Calu3 (cell line): ENCODE measurements at places on chromosomes 2 and 18. TPM values are rescaled to one million over a fixed set of nuclear protein-coding genes. Genes with fewer than 3 reads are reported as not detected.

DNA sequence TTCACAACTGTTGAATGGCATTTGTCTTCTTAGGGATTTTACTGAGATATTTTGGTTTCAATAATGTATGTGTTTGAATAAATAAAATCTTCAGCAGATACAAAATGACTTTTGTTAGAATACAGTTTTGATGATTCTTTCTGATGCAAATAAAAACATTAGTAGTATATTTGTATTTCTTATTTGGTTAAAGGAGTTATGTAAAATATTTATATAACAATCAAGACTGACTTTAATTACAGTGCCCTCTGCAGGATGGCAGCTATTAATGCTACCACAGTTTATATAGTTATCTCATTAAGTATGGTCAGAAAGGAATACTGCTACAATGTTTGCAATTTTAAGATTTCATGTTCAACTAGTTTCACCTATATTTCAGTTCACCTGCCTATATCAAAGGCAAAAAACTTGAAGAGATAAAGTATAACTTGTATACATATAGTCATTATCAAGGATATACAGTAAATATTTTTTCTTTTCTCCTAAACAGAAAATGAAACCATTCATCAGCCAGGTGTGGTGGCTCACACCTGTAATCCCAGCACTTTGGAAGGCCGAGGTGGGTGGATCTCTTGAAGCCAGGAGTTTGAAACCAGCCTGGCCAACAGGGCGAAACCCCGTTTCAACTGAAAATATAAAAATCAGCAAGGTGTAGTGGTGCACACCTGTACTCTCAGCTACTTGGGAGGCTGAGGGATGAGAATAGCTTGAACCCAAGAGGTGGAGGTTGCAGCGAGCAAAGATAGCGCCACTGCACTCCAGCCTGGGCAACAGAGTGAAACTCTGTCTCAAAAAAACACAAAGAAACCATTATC is 19.8 kb downstream of the ARL5A start:
- H3K27me3 ChIP-seq: no peaks in the 10 kb centered on the region
- no peak overlapping the region for H3K4me3 ChIP-seq
- no peaks in the 10 kb centered on the region for H3K36me3 ChIP-seq
- no peaks in the 10 kb centered on the region for H3K4me1 ChIP-seq

GRCh38 chr2:73128841-73129535 is 16.2 kb upstream of the RAB11FIP5 start:
- peaks cover 19% of the 10 kb centered on the region for H3K4me1 ChIP-seq
- H3K27me3 ChIP-seq: peaks cover 13% of the 10 kb centered on the region
- H3K27ac ChIP-seq: no peak overlapping the region
- DNase-seq: no peak
- no peak overlapping the region for H3K4me3 ChIP-seq
- H3K36me3 ChIP-seq: no peaks in the 10 kb centered on the region

- no peaks in the 10 kb centered on the region for H3K27me3 ChIP-seq
- peak; percentile 22 for DNase-seq
- H3K36me3 ChIP-seq: peaks cover 5% of the 10 kb centered on the region
- peak overlapping the region; percentile 82 for H3K27ac ChIP-seq
Observed at GRCh38 chr2:239264838-239265651, 135.8 kb downstream of the HDAC4 start.

GRCh38 chr2:162382278-162382677 is 38.3 kb downstream of the GCA start:
- no peaks in the 10 kb centered on the region for H3K36me3 ChIP-seq
- no peak for DNase-seq
- H3K27ac ChIP-seq: no peak overlapping the region
- no peak overlapping the region for H3K4me3 ChIP-seq
- H3K27me3 ChIP-seq: no peaks in the 10 kb centered on the region
- H3K4me1 ChIP-seq: no peaks in the 10 kb centered on the region

- H3K4me1 ChIP-seq: no peaks in the 10 kb centered on the region
- no peaks in the 10 kb centered on the region for H3K27me3 ChIP-seq
- no peak overlapping the region for H3K4me3 ChIP-seq
- H3K27ac ChIP-seq: no peak overlapping the region
- no peak for DNase-seq
Observed at GRCh38 chr18:78736015-78736690, 243.5 kb upstream of the SALL3 start.

GRCh38 chr18:70329071-70329470 is 40.2 kb downstream of the SOCS6 start:
- H3K27me3 ChIP-seq: no peaks in the 10 kb centered on the region
- H3K4me3 ChIP-seq: no peak overlapping the region
- no peak overlapping the region for H3K27ac ChIP-seq
- H3K4me1 ChIP-seq: peaks cover 14% of the 10 kb centered on the region

- H3K27me3 ChIP-seq: no peaks in the 10 kb centered on the region
- H3K36me3 ChIP-seq: no peaks in the 10 kb centered on the region
- H3K27ac ChIP-seq: no peak overlapping the region
- H3K4me1 ChIP-seq: peaks cover 22% of the 10 kb centered on the region
- no peak overlapping the region for H3K4me3 ChIP-seq
Observed at GRCh38 chr18:71336576-71337210, 1047.8 kb downstream of the SOCS6 start.

GRCh38 chr2:213007290-213007838 is 144.0 kb downstream of the IKZF2 start:
- peaks cover 9% of the 10 kb centered on the region for H3K4me1 ChIP-seq
- H3K27me3 ChIP-seq: no peaks in the 10 kb centered on the region
- DNase-seq: no peak

- no peaks in the 10 kb centered on the region for H3K36me3 ChIP-seq
- no peaks in the 10 kb centered on the region for H3K27me3 ChIP-seq
- no peak overlapping the region for H3K27ac ChIP-seq
- peaks cover 19% of the 10 kb centered on the region for H3K4me1 ChIP-seq
- peak; percentile 57 for DNase-seq
Observed at GRCh38 chr18:63237881-63238692, 81.5 kb downstream of the BCL2 start.

- no peaks in the 10 kb centered on the region for H3K27me3 ChIP-seq
- H3K27ac ChIP-seq: no peak overlapping the region
- DNase-seq: no peak
- H3K4me1 ChIP-seq: peaks cover 79% of the 10 kb centered on the region
- H3K36me3 ChIP-seq: peaks cover 25% of the 10 kb centered on the region
Observed at GRCh38 chr2:134408386-134408785, 154.5 kb downstream of the MGAT5 start.

GRCh38 chr2:144704709-144705095 is 184.8 kb upstream of the ZEB2 start:
- DNase-seq: no peak
- no peaks in the 10 kb centered on the region for H3K36me3 ChIP-seq
- peaks cover 9% of the 10 kb centered on the region for H3K4me1 ChIP-seq
- H3K27ac ChIP-seq: no peak overlapping the region

GRCh38 chr2:225073198-225073597 is 30.9 kb upstream of the DOCK10 start:
- DNase-seq: no peak
- no peaks in the 10 kb centered on the region for H3K4me1 ChIP-seq
- H3K36me3 ChIP-seq: no peaks in the 10 kb centered on the region
- H3K27me3 ChIP-seq: peaks cover 24% of the 10 kb centered on the region
- H3K27ac ChIP-seq: no peak overlapping the region

DNA sequence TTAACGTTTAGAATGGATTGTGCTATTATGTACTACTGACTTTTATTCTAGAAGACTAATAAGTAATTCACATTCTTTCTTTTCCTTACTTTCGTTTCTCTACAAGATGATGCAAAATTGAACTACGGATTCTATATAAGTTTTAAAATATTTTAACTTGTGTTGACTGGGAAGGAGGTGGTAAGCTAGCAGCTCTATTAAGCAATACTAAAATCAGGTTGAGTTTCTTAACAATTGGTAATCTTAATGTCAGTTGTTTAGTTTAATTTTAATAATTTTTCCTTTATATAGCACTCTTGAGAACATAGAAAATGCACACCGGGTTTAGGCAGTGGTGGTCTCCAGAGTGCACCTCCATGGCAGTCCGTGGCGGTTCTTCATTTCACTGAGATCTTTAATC is 215.2 kb downstream of the MCFD2 start:
- peaks cover 27% of the 10 kb centered on the region for H3K36me3 ChIP-seq
- H3K4me1 ChIP-seq: peaks cover 51% of the 10 kb centered on the region
- H3K27ac ChIP-seq: no peak overlapping the region
- H3K4me3 ChIP-seq: peak overlapping the region; percentile 92
- DNase-seq: no peak

GRCh38 chr2:8794923-8795825 is 42.2 kb downstream of the KIDINS220 start:
- DNase-seq: no peak
- H3K36me3 ChIP-seq: peaks cover 6% of the 10 kb centered on the region

- peaks cover 23% of the 10 kb centered on the region for H3K36me3 ChIP-seq
- DNase-seq: no peak
- peaks cover 43% of the 10 kb centered on the region for H3K27me3 ChIP-seq
- peaks cover 8% of the 10 kb centered on the region for H3K4me1 ChIP-seq
- no peak overlapping the region for H3K4me3 ChIP-seq
- no peak overlapping the region for H3K27ac ChIP-seq
Observed at GRCh38 chr2:175001566-175001965, 3.6 kb downstream of the CHN1 start.

The ASB18 gene
- not detected in 2 replicates for total RNA-seq

The OST4 gene
- 163 and 172 TPM in 2 replicates for total RNA-seq

The HOXD11 gene
- not detected in 2 replicates for total RNA-seq

The IGFBP5 gene
- total RNA-seq: 8.7 and 14.8 TPM in 2 replicates

The IL36RN gene
- 0.12 and 0.22 TPM in 2 replicates for total RNA-seq

The WDR54 gene
- 30.5 and 32.3 TPM in 2 replicates for total RNA-seq

The GALR1 gene
- total RNA-seq: not detected in 2 replicates

The GGCX gene
- 66.2 and 67.7 TPM in 2 replicates for total RNA-seq
